ENCODE measurements at places on chromosomes 13 and 19. TPM values are rescaled to one million over a fixed set of nuclear protein-coding genes. Genes with fewer than 3 reads are reported as not detected.

MADCAM1 gene
- not detected for total RNA-seq

SIGLEC14 gene
- total RNA-seq, result 0.27 TPM

TMEM238 gene
- total RNA-seq, result not detected

LYPD5 gene
- 3.9 TPM for total RNA-seq

EFNB2 gene
- 28.6 TPM for total RNA-seq

CCDC70 gene
- total RNA-seq, result 0.54 TPM

CACNG6 gene
- 3.9 TPM for total RNA-seq

ZNF766 gene
- 5.4 TPM for total RNA-seq

ZNF175 gene
- total RNA-seq, result 5.2 TPM

OR4F17 gene
- not detected for total RNA-seq

POU2F2 gene
- total RNA-seq, result 1.00 TPM

DIS3 gene
- 33.0 TPM for total RNA-seq

FBXW9 gene
- total RNA-seq, result 12.2 TPM

C2CD4C gene
- under 0.01 TPM for total RNA-seq
